Pulmonary artery endothelial cell (primary cell): ENCODE measurements at places on chromosomes 2 and 18.

GRCh38 chr18:8949206-8949605 is 153.3 kb upstream of the NDUFV2 start:
- DNase-seq, result no peak

DNA sequence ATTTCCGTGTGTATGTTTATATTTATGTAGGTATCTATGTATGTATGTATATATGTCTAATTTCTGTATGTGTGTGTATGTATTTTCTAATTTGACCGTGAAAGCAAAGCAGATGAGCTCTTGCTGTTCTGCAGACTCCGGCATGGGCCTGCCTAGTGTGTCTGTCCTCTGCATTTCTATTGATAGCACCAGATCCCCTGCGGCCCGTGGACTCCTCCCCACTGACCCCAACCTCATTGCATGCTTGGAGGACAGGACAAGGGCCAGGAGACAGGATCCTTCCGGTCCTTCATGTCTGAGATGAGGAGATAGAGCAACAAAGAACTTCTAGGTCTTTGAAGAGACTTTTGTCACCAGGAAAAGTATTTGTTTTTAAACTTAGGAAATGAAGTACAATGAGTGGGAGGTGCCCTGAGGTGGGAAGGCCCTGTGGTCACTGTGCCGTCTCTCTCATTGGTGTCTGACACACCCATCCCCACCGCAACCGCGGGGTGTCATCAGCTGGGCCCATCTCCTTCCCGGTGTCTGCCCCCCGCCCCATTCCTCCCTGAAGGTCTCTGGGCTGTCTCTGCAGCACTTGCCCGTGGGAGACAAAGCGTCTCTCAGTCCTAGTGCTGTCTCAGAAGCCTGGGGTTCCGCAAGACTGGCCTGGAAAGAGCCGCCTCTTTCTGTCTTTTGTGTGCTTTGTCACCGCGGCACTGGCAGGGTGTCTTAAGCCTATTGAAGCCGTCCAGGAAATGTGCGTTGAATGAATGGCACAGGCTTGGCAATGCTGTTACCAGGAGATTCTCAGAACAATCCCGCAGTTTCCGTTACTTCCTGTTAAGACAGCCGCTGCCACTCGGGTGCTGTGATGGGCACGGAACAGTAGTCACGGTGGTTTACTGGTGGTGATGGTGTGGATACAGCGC is 216.4 kb downstream of the AGAP1 start:
- DNase-seq, result no peak

DNA sequence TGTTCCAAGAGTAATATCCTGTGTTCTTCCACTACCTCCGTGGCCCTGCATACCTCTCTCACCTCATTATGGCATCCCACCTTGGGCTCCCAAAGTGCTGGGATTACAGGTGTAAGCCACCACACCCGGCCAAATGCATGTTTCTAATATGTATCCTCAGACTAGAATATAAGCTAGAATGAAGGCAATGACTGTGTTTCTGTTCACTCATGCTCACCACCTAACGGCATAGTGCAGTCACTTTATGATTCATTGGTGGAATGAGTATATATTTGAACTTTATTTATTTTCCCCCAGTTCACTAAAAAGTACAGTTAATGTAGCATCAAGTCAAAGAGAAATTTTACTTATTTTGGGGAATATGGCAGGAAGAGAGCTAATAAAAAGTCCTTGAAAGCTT is 11.3 kb downstream of the PIGN start:
- DNase-seq, result no peak

DNA sequence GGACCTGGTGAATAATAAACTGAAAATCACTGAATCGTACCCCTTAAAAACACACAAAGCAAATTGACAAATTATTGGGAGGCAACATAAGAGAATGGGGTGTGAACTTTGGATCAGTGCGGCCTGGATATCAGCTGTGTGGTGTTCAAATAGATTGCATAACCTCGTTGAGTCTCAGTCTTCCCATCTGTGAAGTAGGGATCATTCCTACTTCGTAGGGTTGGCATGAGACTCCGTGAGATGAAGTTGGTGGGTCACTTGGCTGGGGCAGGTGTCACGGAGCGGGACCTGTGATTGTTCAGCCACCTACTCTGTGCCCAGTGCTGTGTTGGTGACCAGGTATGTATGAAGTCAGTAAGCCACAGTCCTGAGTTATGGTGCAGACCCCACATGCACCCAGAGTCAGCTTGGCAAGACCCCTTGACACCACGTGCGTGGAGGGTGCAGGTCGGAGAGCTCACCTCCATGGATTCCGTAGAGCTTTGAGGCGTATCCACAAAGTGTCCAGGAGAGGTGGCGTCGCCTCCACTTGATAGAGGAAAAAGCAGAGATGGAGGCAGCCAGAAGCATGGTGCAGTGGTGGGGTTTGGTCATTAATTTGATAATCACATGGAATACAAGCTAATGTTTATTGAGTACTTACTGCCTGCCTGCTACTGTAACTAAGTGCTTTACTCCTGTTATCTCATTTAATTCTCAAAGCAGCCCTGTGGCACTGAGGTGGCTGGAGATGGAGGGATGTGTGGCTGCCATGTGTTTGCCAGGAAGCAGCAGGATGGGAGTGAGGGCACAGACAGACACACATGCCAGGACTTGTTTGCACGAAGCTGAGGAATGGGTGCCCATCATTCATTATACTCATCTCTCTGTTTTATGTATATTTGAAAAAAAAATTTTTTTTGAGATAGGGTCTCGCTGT is 35.8 kb downstream of the HPCAL1 start:
- no peak for DNase-seq

DNA sequence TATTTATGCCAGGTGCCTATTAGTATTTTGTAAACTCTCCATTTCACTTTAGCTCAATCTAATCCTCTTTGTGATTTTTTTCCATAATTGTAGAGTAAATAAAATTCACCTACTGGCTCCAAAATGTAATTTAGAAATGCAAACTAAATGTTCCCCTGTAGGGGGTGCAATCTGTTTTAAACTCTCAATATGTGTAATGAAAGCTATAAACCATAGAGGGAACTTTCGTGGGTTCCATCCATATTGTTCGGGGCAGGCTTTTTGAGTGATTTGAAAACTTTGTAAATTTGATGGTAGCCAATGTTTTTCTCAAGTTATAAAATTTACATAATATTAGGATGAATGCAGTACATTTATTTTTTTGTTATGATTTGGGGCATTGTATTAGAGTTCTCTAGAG is 49.4 kb downstream of the TSPYL6 start:
- no peak for DNase-seq

- DNase-seq, result no peak
Measured at GRCh38 chr18:10100941-10101701, 187.3 kb downstream of the VAPA start.

DNA sequence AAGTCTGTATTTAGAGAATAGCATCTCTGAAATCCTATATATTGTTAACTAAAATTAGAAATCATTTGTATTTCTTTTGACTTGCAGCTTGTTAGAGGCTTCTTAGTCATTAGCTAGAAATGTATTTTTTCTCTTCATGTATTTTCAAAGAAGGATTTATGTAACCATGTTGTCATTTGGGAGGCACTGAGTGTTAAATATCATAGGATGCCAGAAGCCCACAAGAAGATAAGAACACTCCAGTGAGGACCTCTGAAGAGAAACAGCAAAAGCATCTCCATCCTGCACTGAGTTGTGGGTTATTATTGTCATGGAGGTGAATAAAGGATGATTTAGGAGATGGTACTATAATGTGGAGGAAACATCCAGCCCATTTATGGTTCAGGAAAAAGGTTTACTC is 93.5 kb downstream of the UBE2E3 start:
- DNase-seq, result no peak
